ENCODE measurements at places on chromosomes 2 and 18.

DNA sequence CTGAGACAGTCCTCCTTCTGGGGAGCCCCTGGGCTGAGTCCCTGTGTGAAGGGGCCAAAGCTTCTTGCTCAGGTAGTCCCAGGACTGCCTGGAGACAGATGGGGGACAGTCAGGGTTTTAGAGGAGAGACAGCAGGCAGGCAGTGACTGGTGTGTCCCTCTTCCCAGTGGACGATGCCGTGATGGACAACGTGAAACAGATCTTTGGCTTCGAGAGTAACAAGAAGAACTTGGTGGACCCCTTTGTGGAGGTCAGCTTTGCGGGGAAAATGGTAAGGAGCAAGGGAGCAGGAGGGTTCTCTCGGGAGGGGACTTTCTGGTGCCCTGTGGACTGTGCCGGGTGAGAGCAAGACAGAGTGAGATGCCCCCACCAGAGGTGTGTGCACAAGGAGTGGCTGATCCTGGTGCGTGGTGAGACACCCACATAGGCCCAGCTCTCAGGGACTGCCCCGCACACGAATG is 74.8 kb downstream of the DYSF start:
- no peak for DNase-seq

GRCh38 chr18:27400001-27400400 is 214.9 kb upstream of the CHST9 start:
- DNase-seq, result no peak

DNA sequence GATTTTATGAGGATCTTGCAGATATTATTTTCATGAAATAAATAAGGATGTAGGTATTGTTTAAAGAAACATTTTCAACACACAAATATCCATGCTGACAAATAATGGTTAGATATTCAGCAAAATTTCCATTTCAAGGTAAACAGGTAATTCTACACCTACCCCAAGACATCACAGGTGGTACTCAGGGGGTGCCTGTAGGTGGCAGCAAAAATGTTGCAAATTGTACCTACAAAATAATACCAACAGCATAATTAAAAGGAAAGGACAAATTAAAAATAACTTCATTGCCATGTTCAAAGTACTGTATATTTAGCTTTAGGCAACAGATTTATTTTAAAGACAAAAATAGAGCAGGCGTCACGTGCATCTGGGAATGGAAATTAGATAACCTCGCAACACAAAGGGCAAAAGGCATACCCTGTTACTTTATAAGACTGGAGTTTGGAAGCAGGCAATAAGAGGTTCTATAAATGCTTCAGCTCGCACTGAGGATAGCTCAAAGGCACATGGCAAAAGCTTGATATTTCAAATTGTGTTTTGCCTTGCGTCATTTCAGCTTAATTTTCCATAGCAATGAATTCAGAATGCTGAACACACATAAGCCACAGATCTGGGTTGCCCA is 630.5 kb downstream of the TDRD15 start:
- DNase-seq, result no peak

- no peak for DNase-seq
Observed at GRCh38 chr2:150880986-150881385, 380.7 kb downstream of the RBM43 start.

- no peak for DNase-seq
Observed at GRCh38 chr18:5825663-5826062, 69.7 kb downstream of the TMEM200C start.

DNA sequence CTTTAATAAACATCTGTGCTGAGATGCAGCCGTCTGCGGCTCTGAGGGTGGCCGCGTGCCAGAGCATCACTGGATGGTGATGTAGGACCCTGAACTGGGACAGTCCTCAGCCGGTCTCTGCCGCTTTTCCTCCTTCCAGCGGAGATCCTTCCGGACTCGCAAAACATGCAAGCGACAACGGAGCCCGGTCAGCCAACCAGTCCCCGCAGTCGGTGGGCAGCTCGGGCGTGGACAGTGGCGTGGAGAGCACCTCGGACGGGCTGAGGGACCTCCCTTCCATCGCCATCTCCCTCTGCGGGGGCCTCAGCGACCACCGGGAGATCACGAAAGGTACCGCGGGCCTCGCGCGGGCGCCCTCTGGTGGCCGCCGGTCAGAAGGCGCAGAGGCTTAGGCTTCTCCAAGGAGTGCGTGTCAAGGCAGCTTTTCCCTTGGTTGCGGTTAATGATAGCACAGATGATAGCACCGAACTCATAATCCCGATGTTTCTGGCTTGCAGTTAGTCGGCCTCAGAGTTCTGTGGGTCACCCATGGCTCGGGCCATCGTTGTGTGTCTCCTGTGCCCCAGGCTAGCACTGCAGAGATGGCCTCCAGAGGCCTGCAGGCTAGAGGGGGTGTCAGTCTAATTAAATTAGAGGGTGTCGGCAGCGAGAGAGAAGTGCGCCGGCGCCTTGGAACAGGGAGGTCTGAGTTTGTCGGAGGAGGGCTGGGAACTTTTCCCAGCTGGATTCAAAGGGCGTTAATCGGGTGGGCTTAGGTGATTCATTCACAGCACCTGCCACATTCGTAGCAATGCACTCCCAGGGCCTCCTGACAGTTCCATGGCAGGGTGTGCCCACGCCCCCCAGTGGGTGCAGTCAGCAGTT is 38.5 kb downstream of the LPIN1 start:
- no peak for DNase-seq

DNA sequence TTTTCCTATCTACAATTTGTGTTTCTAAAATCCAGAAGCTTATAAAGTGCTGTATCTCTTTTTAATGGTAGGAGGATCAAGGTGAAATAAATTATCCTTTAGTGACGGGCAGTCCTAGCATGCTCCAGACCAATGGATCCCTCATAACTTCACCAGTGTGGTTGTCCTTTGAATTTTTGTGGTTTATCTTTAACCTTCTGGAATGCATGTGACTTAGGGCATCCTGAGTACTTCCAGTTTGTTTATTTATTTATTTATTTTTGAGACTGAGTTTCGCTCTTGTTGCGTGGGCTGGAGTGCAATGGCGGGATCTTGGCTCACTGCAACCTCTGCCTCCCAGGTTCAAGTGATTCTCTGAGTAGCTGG is 40.4 kb downstream of the NUP35 start:
- DNase-seq, result no peak

DNA sequence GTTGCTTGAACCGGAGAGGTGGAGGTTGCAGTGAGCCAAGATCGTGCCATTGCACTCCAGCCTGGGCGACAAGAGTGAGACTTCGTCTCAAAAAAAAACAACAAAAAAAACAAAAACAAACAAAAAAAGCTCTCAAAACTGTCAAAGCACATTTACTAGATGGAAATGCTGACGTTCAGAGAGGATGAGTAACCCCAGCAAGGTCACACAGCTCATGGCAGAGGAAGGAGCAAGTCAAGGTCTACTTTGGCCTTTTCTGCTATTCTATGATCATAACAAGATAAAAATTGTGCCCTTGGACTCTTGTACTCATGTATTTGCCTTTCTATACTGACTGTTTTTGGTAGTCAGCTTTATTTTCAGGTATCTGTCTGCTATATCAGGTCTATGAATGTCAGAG is 109.5 kb downstream of the ARL6IP6 start:
- DNase-seq, result no peak

GRCh38 chr2:51165534-51166260 is 133.8 kb upstream of the NRXN1 start:
- DNase-seq, result no peak

- no peak for DNase-seq
Observed at GRCh38 chr2:143146366-143146765, 17.1 kb downstream of the ARHGAP15 start.

DNA sequence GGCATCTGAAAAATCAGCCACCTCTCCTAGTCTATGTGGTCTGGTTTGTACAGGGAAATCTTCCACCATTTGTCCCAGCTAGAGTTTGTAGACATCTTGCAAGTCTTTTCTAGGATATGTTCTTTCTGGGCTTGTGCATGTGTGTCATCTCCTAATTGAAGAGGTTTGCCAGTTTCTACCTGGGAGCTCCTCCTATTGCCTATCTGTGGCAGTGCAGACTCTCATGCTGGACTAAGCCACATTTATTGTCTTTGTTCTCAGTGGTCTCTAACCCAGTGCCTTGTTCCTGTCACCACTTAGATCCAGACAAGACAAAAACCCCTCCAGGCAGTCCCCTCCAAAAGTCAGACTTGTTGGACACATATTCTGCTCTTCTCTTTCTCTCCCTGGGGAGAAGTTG is 72.0 kb upstream of the MRPS9 start:
- DNase-seq, result no peak

DNA sequence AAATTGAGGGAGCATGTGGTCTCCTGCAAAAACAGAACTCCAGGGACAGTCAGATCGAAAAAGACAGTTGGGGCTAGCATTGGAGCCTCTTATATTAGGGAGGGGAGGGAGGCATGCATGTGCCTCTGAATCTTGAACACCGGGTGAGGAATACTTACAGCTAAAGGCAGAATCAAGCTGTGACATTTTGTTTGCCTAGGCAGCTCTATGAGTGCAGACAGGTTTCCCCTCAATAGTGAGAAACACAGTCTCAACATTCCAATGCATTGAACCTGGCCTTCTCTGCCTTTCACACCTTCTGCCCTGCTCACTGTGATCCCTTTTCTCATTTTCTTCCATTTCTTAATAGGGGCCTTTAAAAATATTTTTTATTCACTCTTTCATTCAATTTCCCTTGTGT is 140.4 kb downstream of the THSD7B start:
- DNase-seq, result no peak

GRCh38 chr18:36075862-36076587 is 8.7 kb upstream of the RPRD1A start:
- no peak for DNase-seq

GRCh38 chr2:38716185-38716584 is 35.0 kb downstream of the SRSF7 start:
- DNase-seq, result no peak

DNA sequence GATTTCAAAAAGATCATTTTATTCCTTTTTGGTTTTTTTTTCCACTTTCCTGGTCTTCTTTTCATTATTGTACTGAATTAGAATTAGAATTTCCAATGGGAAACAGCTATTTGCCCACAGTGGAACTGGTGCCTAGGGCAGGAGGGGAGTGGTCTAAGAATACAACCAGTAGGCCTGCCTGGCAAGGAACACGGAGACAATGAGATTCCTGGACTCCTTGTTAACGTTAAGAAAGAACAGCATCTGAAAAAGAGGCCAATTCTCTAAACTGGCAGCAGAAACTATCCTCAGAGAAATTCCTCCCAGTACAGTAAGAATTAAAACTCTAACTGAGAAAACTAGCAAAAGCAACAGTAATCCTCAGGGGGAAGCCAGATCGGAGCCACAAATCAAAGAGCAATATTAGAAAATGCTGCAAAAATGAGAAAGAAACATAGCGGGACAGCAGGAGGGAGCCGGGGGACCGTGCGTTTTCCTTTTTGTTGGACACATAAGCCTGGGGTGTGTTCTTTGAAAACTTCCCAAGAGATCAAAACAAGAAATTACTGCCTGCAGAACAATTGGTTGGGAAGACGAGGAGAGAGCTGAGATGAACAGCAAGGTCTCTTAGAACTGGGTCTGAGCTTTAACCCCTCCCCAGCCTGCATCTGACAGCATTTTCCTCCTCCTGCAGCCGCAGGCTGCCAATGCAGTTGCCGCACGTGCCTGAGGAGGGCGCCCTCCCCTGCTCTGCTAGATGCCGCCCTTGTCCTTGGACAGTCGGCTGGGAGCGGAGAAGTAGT is 776.0 kb downstream of the TSN start:
- no peak for DNase-seq

DNA sequence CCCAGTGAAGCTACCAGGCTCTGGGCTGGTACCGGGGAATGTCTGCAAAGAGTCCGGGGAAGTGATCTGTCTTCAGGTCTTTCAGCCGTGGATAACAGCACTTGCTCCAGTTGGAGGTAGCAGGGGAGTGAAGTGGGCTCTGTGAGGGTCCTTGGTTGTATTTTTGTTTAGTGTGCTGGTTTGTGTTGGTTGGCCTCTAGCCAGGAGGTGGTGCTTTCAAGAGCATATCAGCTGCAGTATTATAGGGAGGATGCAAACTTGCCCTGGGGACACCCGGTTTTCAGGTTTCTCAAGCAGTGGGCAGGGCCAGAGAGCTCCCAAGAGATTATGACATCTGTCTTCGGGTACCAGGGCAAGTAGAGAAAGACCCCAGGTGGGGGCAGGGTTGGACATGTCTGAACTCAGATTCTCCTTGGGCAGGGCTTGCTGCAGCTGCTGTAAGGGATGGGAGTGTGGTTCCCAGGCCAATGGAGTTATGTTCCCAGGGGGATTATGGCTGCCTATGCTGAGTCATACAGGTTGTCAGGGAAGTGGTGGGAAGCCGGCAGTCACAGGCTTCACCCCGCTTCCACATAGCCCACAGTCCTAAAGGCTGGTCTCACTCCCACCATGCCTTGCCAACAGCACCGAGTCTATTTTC is 34.4 kb downstream of the ACAA2 start:
- DNase-seq, result no peak

DNA sequence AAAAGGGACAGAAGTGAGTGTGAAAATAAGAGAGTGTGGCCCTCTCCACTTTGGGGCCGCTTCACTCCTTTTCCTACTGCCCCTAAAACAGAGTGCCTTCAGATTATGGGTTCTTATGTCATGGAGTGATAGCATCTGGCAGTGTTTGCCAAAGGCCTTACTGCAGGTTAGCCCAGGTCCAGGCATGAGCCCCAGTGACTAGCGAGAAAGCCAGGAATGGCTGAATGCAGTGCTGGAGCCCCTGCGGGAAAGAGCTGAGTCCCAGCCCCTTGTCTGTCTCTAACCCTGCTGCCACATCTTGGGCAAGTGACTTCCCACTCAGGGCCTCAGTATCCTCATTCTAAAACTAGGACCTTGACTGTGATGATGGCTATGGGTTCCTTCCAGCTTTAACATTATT is 6.0 kb downstream of the IGFBP5 start:
- no peak for DNase-seq
